Midbrain (tissue), 1 donor: ENCODE measurements at places on chromosomes 5 and 9.
A peak's percentile ranks its signal among the peaks of the same experiment; 100 is the strongest.

- DNase-seq = no peak
Observed at GRCh38 chr5:69502367-69502766, 9.8 kb downstream of the OCLN start.

GRCh38 chr5:74454263-74455030 lies 186.1 kb downstream of the ENC1 start:
- DNase-seq = no peak

DNA sequence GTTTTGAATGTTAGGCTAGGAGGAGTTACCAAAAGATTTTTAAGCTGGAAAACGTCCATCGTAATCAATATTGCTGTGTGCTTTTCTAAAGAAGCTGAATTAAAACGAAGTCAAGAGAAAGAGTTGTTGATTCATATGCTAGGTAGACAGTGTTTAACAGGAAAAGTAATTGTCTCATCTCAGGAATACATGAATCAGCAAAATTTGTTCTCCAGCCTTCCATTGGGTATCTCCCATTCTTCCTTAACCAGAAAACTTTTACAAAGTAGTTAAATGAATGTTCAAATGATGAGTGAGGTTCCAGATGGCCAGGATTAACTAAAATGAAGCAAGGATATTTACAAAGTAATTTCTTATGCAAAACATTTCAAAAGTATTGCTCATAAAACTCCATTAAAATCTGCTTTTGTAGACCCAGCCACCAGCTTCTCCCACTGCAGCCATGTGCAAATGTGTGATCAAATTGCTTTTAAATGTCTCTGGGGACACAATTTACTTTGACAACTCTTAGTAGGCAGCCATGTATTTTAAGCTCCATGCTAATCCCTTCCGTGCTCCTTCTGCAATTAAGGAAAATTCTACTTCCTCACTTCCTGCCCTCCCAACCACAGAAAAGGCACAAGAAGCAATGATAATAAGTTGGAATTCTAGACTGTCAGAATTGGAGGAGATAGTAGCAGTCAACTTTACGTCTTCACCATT lies 121.2 kb downstream of the HTR4 start:
- DNase-seq = no peak

DNA sequence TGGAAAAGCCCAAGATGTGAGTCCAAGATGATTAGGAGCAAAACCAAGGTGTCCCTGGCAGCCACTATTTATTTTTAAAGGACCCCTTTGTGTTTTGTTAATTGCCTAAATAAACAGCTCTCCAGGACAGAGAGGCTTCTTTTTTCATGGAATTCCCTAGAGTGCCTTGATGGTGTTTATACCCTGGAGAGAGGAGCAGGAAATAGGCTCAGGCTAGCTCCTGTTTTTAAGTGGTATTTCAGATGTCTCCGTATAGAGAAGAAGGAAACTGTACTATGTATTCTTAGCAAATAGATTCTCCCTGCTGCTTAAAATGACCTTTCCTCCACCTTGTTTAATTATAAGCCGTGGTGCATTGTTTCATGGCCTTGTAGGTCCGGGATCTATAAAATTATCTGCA lies 292.4 kb downstream of the CD180 start:
- no peak for DNase-seq

- DNase-seq = no peak
Observed at GRCh38 chr9:123194023-123194422, 74.4 kb downstream of the STRBP start.

DNA sequence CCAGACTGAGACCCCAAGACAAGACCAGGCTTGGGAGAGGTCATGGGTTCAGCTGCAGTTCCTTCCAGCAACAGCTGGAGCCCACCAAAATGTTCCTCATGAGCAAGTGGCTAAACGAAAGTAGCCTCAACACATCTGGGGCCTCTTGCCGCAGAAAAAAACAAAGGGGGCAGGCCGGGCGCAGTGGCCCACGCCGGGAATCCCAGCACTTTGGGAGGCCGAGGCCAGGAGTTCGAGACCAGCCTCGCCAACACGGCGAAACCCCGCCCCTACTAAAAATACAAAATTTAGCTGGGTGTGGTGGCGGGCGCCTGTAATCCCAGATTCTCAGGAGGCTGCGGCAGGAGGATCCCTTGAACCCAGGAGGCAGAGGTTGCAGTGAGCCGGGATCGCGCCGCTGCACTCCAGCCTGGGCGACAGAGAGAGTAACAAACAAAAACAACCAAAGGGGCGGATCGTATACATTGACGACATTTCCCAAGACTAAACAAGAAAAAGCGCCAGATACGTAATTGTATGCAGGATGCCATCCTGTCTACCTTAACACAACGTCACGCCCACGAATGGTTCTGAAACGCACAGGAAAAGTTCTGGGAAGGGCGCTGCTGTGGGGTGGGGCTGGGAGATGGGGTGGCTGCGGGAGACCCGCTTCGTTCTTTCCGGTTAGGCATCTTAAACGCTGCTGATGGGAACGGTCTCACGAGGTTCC lies 1.7 kb downstream of the INPP5E start:
- no peak for DNase-seq

- peak; percentile 27 for DNase-seq
Observed at GRCh38 chr5:113067635-113068344, 91.2 kb downstream of the DCP2 start.

- no peak for DNase-seq
Observed at GRCh38 chr9:92173318-92173717, 58.1 kb upstream of the SPTLC1 start.

DNA sequence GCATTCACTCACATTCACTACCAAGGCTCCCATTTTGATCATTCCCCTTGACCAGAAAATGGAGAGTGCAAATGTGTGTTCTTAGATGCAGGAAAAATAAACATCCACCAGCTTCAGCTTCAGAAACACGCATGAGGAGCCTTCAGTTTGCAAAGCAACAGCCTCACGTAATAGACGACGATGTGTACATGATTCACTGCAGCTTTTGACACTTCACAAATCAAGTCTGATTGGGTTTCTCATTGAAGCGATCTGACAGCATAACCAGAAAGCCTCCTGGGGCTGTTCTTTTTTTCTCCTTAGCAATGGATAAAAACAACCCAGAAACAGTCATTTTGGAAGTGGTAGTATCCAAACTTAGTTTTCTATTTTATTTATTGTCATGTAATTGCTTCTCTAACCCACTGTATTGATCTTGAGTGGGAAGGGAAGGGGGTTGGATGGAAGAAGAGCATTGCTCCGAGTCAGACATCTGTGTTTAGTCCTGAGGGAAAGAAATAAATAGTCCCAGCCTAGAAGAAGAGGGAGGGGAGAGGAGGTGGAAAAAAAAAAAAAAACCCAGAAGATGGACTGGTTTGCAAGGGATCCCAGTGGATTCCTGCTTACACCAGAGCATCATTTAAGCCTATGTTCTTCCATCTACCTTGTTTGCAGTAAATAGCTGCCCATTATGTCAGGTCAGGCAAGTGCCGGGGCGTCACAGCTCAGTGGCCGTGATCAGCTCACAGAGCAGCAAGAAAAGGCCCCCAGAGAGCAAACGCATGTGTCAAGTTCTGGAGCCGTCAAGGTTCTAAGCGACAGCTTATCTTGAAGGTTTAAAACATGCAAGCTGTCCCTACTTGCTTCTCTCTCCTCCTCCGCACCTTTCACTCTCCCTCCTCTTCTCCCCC lies 190.2 kb upstream of the SNX2 start:
- DNase-seq = no peak

- no peak for DNase-seq
Observed at GRCh38 chr5:57435701-57436134, 46.9 kb downstream of the ACTBL2 start.

DNA sequence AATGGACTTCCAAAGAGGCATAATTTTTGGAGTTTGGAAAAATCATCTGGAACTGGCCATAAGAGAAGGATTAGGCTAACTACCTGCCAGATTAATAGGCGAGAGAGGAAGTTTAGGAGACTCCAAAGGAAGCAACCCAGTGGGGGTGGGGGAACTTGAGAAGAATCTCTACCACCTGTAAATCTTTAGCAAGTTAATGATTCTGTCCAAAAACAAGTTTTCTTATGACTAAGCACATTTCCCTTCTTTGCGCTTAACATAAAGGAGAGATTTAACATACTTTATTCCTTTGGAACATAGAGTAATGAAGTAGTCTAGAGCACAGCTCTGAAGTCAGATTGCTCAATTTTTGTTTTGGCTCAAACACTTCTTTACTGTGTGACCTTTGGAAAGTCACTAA lies 58.2 kb upstream of the PAPPA start:
- DNase-seq = no peak

DNA sequence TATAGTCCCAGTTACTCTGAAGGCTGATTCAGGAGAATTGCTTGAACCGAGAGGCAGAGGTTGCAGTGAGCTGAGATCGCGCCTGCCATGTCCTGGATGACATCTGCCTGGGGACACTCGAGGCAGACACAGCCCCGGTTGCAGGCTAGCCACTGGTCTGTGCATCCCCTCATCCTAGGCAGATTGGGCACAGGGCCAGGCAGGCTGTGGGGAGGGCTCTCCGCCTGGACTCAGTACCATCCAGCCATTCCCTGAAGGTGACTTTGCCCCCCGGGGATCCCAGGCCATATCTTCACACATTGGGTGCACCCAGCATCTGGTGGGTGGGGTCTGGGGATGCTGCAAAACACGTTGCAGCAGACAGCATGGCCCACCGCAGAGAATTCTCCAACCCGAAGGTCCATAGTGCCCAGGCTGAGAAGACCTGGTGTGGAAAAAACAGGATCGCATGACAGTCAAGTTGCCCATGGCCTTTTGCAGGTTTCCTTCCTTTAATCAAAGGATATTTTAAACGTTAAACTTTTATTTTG lies 50.9 kb upstream of the SUSD3 start:
- DNase-seq = no peak

GRCh38 chr5:88262116-88262515 lies 6.5 kb downstream of the TMEM161B start:
- no peak for DNase-seq

- no peak for DNase-seq
Observed at GRCh38 chr5:2892466-2893000, 141.1 kb upstream of the IRX2 start.

DNA sequence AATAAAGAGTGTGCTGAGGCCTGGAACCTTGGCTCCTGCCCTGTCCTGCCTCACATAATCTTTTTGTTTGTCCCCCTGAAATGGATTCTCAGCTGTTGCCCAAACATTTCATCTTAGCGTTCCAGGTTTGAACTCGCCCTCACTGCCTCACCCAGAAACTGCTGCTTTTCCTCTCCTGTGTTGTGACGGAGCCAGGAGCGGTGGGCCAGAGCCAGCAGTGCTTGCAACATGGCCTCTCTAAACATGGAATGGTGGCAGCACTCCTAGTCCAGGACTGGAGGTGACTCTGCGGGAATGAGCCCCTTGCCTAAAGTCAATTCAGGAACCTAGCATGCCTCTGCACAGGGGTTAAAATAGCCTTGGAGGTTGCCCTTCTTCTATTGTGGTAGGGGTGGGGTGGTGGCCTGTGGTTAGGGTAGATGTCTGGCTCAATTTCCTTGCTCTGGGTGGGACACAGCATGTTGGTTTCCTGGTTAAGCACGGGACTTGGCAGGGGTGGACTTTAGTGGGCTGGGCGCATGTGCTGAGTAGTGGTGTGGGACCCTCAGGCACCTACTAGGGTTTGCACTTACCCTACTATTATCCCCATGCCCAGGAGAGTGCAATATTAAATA lies 101.6 kb downstream of the SLC25A46 start:
- DNase-seq = no peak

- DNase-seq = no peak
Observed at GRCh38 chr5:171598641-171599152, 179.2 kb downstream of the FGF18 start.

DNA sequence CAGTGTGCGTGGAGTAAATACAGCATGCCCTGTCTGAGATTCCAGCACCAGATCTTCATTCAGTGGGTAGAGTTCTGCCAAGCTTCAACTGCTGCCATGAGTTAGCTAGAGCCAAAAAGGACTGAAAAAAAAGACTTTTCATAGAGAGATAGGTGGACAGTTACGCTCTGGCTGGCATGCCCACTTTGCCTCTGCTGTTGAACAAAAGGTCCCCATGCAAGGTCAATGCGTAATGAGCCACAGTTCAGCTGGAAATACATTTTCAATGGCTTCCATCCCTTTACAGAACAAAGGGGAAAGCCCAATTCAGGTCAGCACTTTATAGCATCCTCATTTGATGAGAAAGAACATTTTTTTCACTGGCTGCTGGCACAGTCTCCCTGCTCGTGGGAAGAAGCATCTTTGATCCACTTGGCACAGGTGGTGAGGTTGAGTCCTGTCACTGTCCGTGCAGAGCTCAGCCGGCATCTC lies 86.9 kb upstream of the ERCC6L2 start:
- DNase-seq = no peak

DNA sequence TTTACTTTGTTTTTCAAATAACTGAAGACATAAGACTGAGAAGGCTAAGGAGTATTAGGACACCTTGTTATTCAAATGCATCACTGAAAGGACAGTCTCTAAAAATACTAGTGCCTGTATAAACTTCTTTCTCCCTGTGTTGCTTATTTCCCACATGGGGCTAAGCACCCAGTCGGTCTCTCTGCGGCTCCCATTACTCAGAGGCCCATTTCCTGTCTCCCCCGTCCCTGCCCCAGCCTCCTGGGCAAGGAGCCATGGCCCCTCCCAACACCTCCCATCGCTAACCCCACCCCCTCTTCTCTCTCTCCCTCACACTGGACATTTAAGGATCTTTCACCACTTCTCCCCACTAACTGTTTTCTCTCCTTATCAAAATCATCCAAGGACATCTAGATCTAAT lies 81.9 kb downstream of the EBF1 start:
- no peak for DNase-seq

DNA sequence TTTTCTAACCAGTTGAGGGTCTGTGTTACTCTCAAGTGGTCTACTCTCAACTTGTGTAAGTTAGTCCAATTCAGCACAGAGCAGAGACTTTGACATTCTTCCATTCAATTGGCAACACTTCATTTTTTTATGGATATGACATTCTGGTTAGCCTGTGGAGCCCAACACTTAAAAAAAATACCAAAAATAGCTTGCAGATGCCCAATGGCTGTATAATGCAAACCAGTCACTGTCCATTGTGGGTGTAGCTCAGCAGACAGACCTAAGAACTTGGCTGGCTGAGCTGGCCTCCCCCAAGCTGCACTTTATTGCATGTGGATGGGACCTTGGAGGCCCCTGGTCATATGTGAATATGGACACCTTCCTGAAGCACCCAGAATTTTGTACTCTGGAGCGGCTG lies 103.2 kb downstream of the DPYSL3 start:
- DNase-seq = no peak

GRCh38 chr5:177357146-177357458 lies 622 bp upstream of the RGS14 start:
- DNase-seq = no peak

DNA sequence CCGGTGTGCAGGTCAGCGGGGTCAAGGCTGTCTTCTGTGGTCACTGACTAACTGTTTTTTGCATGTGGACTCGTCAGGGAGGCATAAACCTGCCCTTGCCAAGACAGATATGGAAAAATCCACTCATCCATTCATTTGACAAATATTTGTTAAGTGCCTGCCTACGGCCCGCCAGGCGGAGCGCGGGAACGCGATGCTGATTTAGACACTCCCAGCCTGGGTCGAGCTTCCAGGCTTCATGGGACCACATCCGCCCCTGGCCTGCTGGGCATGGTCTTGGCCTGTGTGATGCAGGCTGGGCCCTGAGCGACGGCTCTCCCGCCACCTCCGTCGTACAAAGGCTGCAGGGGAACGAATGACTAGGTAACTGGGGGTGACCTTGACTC lies 18.1 kb downstream of the MYMK start:
- DNase-seq = no peak
